ENCODE measurements at places on chromosomes 12 and 14.

GRCh38 chr14:55481769-55482168, 41.4 kb upstream of the TBPL2 start:
- no peak for DNase-seq

- no peak for DNase-seq
Observed at GRCh38 chr14:95440951-95441350, 75.5 kb downstream of the SYNE3 start.

- DNase-seq, result no peak
Observed at GRCh38 chr14:99450266-99450665, 30.4 kb downstream of the SETD3 start.

DNA sequence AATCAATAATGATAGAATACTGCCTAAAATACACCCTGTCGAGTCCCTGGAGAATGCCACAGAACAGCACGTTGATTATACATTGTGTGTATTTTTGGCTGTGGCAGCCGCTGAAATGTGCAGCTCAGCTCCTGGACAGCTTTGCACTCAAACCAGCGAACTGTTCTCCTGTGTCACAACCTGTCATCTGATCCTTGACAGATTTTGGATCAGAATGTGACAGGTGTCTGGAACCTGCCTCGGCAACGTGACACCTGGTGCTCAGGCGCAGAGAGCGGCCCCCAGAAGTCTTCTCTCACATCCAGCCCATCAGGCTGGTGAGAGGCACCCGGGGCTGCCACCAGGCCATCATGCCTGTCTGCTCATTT, 19.3 kb downstream of the MVK start:
- DNase-seq, result no peak

- no peak for DNase-seq
Observed at GRCh38 chr14:92800525-92800924, 6.4 kb downstream of the GOLGA5 start.

DNA sequence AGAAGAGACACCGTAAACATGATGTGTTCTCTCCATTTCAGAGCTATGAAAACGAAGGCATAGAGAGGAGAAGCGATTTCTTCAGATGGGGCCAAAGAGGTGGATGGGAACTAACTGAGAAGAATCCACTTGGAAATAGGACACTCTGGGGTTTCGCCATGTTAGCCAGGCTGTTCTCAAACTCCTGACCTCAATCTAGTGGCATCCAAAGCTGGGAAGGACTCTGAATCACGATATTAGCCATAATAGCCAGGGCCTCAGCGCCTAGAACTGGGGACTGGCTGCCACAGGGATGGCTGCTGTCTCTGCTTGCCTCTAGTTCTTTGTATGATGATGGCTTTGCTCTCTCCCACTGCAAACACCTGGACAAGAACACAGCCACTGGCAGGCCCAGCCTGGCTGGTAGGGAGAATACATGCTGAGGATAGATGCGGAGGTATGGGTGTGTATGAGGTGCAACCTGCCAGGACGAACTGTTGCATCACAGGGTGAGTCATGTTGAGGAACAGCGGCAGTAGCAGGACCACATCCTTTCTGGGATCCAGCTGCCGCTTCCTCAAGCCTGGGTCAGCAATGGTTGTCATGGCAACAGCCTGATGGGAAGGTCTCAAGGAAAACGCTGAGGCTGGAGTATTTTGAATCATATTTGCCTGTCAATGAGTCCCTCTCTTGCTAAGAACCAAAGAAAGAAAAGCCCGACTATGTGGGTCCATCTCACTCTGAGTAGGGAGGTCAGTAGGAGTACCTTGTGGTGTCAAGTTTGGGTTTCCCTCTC, 31.1 kb downstream of the CCDC177 start:
- no peak for DNase-seq

GRCh38 chr12:130147875-130148596, 14.2 kb upstream of the FZD10 start:
- DNase-seq, result no peak

DNA sequence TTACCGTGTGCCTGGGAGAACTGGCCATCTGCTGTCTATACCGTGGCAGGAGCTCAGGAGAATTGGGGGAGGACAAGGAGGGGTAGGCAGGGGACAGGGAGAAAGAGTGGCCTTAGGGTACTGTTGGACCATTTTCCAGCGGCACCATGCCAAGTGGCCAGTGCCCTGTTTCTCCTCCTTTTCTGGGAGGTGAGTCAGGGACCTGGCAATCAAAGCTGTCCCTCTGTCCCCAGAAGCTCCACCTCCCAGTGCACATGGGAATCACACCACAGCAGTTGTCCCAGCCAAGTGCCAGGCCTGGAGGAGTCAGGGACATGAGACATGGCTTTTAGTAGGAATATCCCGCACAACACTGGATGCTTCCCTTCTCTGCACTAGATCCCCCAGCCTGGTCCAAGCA, 118.0 kb downstream of the GCH1 start:
- DNase-seq, result no peak

GRCh38 chr14:27372771-27373170, 774.9 kb upstream of the NOVA1 start:
- no peak for DNase-seq

- no peak for DNase-seq
Observed at GRCh38 chr12:109822951-109823411, 10.2 kb downstream of the TRPV4 start.

DNA sequence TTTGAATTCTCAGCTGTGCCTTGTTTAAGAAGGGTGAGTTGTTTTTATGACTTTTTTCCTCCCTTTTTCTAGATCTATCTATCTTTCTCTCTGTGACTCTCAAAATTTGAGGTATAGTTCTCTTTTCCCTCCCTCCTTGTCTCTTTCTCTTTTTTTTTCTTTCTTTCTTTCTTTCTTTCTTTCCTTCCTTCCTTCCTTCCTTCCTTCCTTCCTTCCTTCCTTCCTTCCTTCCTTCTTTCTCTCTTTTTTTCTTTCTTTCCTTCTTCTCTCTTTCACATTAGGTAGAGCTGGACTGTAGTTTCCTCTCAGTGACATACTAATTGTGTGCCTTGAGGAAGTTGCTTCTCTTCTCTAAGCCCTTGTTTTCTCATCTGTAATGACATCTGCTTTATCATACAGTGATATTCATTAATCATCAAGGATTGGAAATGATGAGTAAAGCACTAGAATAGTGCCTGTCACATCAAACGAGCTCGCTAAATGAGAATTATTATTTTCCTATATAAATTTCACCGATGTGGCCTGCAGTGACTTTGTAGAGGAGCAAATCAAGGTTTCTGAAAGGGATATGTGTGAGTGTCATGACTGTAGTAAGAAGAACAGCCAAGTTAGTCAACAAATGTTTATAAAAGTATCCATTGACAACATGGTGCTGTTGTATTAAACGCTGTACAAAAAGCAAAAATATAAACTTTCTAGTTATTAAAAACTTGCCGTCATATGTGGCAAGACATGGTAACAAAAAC, 78.9 kb upstream of the SLC38A2 start:
- DNase-seq, result no peak

- peak; percentile 99 for DNase-seq
Observed at GRCh38 chr14:89416002-89416995, 734 bp downstream of the FOXN3 start.

DNA sequence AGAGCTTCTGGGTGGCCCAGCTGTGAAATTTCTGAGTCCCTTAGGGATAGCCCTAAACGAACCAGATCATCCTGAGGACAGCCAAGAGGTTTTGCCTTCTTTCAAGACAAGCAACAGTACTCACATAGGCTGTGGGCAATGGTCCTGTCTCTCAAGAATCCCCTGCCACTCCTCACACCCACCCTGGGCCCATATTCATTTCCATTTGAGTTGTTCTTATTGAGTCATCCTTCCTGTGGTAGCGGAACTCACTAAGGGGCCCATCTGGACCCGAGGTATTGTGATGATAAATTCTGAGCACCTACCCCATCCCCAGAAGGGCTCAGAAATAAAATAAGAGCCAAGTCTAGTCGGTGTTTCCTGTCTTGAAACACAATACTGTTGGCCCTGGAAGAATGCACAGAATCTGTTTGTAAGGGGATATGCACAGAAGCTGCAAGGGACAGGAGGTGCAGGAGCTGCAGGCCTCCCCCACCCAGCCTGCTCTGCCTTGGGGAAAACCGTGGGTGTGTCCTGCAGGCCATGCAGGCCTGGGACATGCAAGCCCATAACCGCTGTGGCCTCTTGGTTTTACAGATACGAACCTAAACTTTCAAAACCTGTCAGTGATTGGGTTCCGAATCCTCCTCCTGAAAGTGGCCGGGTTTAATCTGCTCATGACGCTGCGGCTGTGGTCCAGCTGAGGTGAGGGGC, 38.9 kb downstream of the DAD1 start:
- DNase-seq, result no peak

GRCh38 chr14:21543963-21544362, 17.8 kb upstream of the SALL2 start:
- no peak for DNase-seq

GRCh38 chr12:53313996-53314395, 7.4 kb downstream of the AAAS start:
- no peak for DNase-seq

GRCh38 chr12:120674097-120674636, 12.8 kb upstream of the MLEC start:
- no peak for DNase-seq

DNA sequence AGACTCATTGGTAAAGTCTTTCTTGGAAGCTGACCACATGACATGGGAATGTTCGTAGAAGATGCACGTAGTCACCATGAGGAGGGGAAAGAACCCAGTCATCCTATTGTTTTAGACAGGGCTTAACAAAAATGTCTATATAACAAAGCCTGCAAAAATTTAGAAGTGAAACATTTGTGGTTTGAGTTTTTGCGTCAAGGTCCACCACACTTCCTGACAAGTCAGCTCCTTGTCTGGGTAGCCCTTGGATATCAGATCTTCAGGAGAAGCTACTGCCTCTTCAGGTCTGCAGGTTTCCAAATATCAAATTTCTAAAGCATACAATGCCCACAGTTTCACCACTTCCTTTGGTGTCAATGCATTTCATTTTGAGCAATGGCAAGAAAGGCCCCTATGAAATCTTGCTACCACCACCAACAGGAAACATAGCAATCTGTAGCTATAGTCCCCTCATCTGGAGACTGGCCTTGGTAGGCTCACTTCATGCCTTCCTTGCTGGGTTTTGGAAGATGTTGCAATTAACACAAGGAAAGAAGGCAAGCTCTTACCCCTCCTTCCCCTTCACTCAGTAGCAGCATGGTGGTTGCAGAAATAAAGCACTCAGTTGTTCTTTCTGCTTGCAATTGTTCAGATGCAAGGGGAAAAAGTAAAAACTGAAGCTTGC, 235.2 kb downstream of the PCNX1 start:
- DNase-seq, result no peak
